ENCODE measurements at places on chromosomes 13 and 19.

DNA sequence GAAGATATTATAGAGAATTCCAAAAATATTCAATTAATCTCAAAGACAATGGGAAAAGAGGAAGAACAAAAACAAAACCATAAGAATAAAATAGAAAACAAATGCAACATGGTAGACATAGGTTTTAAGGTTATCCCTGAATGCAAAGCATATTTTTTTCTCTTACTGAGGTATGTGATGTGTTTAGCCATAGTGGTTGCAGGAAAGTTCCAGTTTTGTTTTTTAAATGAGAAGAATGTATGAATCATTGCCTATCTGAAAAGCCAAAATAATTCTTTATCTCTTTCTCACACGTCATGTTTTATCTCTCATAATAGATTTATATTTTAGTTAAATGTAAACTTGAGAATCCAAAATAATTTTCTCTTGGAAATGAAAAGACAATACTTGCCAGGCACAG is 2591.7 kb upstream of the PCDH20 start:
- no peak for DNase-seq

DNA sequence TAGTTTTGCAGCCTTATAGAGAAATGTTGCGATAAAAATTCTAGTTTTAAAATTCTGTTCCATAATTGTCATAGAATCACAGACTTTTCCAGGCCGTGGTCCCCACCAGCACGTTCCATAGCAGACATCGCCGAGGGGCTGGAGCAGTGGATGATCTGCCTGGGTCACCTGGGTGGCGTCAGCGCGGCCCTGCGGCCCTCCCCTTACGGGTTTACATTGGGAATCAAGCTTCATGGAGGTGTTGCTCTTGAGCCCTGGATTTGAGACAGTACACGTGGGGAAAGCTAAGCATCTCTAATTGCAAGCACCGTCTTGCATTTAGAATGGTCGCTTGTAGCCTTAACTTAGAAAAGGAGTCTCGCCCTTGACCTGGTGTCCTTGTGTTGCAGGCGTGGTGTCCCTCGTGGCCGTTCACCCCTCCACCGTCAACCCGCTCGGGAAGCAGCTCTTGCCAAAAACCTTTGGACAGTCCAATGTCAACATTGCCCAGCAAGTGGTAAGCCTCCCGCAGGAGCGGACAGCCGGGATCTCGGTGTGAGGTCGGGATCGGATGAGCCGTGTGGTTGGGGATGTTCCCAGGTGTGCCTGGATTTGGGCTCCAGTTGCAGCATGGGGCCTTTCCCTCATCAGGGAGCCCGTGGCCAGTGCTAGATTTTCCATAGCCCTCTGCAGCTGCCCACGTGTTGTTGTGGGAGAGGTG is 35.1 kb downstream of the ATP4B start:
- DNase-seq = no peak

- DNase-seq = peak; percentile 88
Measured at GRCh38 chr19:49808711-49809159, 4.4 kb downstream of the FUZ start.

DNA sequence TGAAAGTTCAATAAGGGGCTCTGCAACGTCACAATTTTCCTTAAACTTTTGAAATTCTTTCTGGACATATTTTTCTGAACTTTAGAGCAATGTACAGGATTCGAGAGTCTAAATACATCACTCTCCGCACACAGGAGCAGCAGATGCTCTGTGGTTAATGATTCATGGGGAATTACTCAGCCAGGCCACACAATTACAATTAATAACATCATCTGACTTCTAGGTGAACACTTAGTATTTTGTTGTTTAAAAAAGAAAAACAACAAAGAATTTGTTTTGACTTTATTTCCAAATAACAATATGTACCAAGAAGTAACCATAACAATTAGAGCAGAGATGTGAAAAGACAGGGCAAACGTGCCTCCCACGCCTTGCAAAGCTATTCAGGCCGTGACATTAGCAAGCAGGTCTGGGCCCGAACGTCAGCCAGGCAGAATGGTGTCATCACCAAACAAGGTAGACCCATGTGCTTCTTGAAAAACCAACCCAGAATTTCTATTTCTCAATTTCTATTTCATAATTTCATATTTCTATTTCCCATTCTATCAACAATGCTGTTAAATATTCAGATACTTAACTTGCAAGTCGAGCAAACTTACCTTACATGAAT is 236.3 kb downstream of the COL4A1 start:
- DNase-seq = no peak

GRCh38 chr13:58919551-58919950 is 1244.2 kb downstream of the DIAPH3 start:
- DNase-seq = no peak

GRCh38 chr19:39924952-39925351 is 9.5 kb downstream of the FCGBP start:
- no peak for DNase-seq

- DNase-seq = no peak
Measured at GRCh38 chr13:73162912-73163911, 104.4 kb downstream of the KLF5 start.

DNA sequence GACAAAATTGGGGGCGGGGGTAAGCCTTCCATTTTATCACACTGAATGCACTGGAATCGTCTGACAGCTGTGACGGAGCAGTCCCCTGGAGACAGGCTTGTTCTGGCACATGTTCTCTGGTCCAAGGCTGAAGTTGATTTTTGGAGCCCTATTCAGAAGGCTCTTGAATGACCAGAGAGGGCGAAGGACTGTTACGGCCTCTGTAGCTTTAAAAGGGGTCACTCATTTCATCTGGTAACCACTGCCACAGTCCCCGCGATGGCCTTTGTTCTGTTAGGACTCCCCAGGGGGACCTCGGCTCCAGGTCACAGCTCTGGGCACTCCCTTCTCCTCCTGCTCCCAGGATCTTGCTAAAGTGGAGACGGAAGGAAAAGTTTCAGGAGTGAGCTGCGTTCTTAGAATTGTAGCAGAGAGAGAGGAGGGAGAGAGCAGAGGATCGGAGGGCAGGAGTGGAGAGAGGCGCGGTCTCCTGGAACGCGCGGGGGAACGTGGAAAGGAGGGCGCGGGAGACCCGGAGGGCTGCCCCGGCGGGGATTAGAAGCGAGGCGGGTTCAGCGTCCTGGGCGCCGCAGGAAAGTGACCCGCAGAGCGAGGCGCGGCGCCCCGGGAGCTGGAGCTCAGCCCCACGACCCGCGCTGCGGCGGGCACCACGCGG is 134.3 kb upstream of the MYO16 start:
- no peak for DNase-seq

DNA sequence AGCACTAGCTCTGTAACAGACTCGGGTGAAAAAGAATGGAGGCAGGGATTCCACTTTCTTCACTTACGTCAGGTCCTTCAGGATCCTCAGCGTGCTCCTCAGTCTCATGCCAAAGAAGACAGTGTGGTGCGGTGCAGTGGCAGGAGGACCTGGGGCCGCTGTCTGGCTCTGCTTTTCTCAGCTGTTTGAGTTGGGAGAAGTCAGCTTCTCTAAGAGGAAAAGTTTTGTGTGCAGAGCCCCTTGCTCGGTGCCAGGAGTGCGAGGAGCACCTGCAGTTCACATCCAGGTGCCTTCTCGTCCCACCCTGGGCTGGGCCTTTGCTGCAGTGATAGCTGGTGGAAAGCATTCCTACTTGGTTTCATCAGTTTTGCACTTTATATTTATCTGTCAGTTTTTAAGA is 77.9 kb upstream of the TEX29 start:
- no peak for DNase-seq

Measured in suppressor macrophage treated with lipopolysaccharide for 4 hours (primary cell).